HepG2 (cell line): ENCODE measurements at places on chromosomes 12 and 14. TPM values are rescaled to one million over a fixed set of nuclear protein-coding genes. Genes with fewer than 3 reads are reported as not detected.

The IRF2BPL gene
- 6.2 and 8.4 TPM in 2 replicates for total RNA-seq

DNA sequence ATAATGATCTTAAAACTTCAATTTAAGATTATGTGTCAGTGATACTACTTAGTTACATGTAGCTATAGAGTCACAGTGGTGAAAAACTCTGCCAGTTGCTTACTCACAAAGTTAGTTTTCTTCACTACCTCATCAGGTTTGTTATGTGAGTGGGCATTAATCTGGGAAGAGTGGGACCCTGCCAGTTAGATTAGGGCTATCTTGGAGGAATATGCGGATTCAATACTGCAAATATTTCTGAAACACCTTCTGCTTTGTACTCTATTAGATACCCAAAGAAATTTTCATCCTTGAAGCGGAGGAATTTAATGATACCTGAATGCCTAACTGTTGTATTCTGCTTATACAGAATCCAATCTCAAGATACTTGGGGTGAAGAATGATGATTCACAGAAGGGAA lies 25.1 kb downstream of the ZNF268 start:
- DNase-seq: no peak

- no peak for DNase-seq
Observed at GRCh38 chr12:95693689-95694088, 96.9 kb downstream of the NTN4 start.

GRCh38 chr14:50013198-50013918 lies 103.0 kb downstream of the VCPKMT start:
- DNase-seq: peak; percentile 69

DNA sequence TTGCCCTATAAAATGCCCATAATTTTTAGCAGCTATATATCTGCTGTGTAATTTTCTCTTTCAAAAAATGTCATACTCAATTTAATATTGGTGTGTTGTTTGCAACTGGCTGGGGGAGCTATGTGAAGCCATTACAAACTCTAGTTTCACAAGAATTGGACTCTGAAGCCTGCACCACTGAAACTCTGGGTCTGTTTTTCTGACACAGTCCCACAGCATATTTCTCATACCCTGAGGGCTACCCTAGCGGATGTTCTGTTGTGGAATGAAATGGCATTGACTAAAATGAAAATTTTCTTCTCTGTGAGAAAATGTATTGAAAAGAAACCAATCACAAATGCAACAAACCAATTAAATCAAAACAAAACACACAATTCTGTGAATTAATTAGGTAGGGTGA lies 284.6 kb upstream of the NPAS3 start:
- no peak for DNase-seq

DNA sequence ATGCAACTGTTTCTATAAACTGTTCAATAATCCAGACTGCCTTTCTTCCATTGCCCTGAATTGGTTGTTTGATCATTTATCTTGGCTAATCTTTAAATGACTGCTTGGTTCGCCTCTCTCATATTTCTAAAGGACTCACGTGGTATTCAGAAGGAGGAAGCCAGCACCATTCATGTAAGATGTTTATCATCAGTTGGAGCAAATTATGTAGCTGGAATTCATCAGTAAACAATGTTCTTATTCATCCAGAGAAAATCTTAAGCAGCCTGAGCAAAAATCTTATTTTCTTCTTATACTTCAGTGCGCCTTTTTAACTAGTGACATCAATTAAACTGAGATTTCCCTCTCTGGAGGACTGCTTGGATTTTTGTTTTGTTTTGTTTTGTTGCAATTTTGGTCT lies 538.7 kb upstream of the TMEM132C start:
- no peak for DNase-seq

- DNase-seq: no peak
Observed at GRCh38 chr12:3871356-3871755, 1.8 kb downstream of the PARP11 start.

- no peak for DNase-seq
Observed at GRCh38 chr12:4441355-4442335, 4.0 kb downstream of the FGF6 start.

DNA sequence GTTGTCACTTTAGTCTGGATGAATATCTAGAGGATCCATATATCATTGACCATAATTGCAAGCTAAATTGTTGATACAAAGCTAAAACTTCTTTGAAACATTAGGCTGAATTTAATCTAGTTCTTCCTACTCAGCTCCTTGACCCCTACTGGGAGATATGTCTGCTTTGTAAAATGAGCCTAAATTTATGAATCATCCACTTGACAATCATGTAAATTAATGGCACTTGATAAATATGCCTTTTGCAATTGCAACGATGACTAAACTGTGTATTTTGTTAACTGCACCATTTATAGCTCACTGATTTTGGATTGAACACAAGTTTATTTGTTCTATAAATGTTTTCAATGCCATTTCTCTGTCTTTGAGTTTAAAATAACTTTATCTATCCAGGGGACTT lies 1616.5 kb upstream of the FLRT2 start:
- DNase-seq: no peak

DNA sequence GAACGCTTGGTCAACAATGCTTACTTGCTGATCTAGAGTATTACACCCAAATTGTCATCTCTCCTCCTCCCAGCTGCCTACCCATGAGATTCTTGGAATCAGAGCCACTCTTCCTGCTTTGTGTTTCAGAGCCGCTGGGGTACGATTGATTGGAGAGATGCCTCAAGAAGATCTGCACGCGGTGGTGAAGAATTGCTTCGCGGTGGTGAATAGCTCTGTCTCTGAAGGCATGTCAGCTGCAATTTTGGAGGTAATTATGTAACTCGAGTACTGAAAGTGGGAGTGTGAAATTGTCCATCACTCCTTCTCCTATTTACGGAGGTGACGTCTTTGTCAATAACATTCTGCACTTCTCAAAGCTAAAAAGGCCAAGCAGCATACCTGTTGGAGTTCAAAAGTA lies 93.9 kb downstream of the GLT1D1 start:
- DNase-seq: no peak

DNA sequence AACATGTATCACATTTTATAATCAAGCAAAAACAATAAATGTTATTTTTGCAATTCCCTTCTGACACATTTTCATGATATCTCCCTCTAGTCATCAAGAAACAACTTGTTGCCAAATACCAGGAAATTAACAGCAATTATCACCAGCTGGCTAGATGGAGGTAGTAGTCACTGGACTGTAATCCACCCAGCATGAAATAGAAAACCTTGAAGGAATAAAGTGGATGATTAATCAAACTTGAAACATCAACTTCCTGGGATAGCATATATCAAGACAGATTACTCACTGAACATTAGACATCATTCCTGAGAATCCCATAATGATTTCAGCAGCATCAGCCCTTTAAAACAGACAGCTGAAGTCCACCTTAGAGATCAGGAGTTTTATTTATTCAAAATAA lies 259.0 kb downstream of the CCDC59 start:
- DNase-seq: no peak

- DNase-seq: no peak
Observed at GRCh38 chr12:57479376-57480115, at the start of gene ARHGAP9. Gene ARHGAP9 (minus strand): TSS chr12:57479866. CDS start chr12:57479406, 460 bp downstream.

DNA sequence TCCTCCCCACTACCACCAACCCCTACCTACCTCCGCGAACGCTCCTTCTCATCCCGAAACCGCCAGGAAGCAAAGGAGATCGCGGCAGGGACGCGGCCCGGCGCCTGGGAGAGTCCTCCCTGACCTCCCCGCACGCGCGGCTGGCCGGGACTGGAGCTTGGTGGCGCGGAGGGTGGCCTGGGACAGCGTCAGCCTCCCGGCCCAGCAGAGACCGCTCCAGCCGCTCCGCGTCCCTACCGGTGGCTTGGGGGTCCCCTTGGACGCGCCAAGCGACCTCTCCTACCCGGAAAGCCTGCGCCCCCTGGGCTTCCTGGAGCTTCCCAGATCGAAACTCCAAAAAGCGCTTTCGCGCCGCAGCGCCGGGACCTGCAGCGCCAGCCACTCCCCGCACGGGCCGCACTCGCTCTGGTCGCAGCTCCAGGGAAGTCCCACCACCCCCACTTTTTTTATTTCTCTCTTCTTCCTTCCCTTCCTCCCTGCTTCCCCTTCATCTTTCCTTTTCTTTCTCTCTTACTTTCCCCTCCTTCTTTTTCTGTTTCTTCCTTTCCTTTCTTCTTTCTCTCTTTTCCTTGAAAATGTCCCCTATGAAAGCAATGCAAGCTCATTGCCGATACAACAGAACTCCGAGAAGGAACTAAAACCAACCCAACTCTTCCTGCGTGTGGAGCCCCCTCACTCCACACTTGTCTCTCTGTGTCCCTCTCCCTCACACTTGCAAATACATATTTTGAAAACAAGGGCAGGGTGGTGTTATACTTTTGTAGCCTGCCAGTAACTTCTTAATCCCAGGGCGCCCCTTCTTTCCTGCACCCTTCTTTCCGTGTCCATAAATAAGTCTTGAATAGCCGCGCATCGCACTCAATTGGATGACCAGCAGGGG lies 3.8 kb downstream of the DIO3 start:
- DNase-seq: no peak
